ENCODE measurements at places on chromosomes 11 and 22. TPM values are rescaled to one million over a fixed set of nuclear protein-coding genes. Genes with fewer than 3 reads are reported as not detected.

Gene FGF19
- total RNA-seq, result 0.08 TPM

Gene SLC25A45
- total RNA-seq, result 12.5 TPM

Gene OR52E8
- not detected for total RNA-seq

Gene MIOX
- total RNA-seq, result 0.09 TPM

Gene ATG2A
- total RNA-seq, result 16.9 TPM

Gene NCR3LG1
- 2.3 TPM for total RNA-seq

Gene FXYD2
- total RNA-seq, result 16.3 TPM

Gene CDC45
- total RNA-seq, result 23.5 TPM

Gene KCNJ1
- not detected for total RNA-seq

Gene RNF215
- 19.7 TPM for total RNA-seq

Gene GDPD4
- total RNA-seq, result not detected

Gene UBQLN3
- not detected for total RNA-seq

Gene PANX2
- 7.5 TPM for total RNA-seq

Gene TUT1
- 11.7 TPM for total RNA-seq

Gene SPINDOC
- 37.9 TPM for total RNA-seq

Gene NXPE1
- total RNA-seq, result not detected

Gene MB
- 11.2 TPM for total RNA-seq

Gene CCDC15
- 0.54 TPM for total RNA-seq

Gene NCF4
- not detected for total RNA-seq
